ENCODE measurements at places on chromosomes 1 and 21.

- DNase-seq, result no peak
These were observed 111.9 kb upstream of the KAZN start for GRCh38 chr1:14486401-14487201.

- no peak for DNase-seq
These were observed 43.1 kb downstream of the FOXO6 start for GRCh38 chr1:41404308-41404761.

- no peak for DNase-seq
These were observed 2.4 kb upstream of the GOLT1A start for GRCh38 chr1:204216236-204216635.

- no peak for DNase-seq
These were observed 2.7 kb upstream of the OR10J4 start for GRCh38 chr1:159429074-159429861.

DNA sequence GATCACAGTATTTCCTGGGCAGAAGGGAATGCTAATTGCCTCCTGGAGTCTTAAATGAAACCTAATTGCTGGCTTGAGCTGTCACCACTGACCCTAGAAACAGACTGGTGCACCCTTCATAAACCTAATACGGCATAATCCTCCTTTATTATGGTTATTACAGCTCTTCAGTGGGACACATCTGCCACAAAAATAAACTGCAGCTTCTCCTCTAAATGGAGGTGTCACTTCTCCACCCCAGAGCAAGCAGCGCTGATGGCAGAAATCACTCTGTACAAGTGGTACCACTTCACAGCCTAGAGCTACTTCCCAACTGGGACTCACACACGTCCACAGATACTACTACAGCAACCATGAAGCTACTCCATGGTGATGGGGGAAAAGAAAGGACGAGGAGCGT lies 11.1 kb downstream of the PTPN14 start:
- no peak for DNase-seq

GRCh38 chr1:226776066-226776465 lies 37.0 kb upstream of the ITPKB start:
- DNase-seq, result no peak

GRCh38 chr1:101463195-101463594 lies 226.4 kb downstream of the S1PR1 start:
- DNase-seq, result no peak

DNA sequence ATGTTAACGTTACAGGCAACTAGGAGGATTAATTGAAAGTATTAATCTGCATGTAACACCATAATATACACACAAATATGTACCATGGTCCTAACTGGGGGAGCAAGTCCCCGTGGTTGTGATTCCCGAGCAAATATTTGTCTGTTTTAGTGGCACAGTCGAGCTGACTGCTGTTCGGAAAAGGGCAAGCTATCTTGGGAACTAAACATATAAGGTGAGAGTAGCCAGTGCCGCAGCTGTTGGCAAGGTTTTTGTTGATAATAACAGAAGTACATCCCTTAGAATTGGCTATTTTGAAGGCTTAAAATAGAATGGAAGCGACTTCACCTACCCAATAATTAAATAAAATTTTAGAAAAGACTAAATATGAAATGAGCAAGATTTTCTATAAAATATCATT lies 45.5 kb downstream of the UCHL5 start:
- no peak for DNase-seq

DNA sequence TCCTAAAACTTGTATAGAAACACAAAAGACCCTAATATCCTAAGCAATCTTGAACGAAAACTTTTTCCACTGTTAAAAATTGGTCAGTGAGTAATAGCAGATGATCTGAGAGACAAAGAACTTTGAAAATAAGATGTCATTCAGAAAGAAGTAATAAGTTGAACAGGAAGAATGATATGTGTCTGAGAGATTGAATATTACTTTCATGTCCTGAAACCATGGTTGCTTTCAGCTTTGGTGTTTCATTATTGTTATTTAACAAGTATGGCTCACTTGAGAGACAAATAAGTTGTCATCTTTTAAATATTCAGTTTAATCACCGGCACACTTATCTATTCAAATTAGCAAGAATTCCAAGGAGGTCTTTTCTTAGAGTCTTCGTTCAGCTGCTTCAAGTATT lies 11.4 kb downstream of the PRKACB start:
- no peak for DNase-seq

DNA sequence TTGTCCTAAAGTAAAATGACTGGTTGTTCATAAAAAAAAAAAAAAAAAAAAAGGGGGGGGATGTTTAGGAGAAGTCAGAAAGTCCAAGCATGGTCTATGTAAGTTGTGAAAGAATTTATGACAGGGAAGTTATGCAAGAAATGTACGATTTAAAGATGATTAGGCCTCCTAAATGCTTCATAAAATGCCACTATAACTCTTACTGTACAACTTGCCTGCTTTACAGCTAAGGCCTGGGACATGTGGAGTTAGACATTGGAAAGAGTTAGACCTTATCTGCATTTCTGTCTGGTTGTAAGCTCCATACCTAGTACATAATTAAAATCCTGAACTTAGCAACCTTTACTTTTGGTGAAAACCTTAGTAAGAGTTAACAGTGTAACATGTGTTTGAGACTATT lies 150.0 kb downstream of the TPR start:
- no peak for DNase-seq

DNA sequence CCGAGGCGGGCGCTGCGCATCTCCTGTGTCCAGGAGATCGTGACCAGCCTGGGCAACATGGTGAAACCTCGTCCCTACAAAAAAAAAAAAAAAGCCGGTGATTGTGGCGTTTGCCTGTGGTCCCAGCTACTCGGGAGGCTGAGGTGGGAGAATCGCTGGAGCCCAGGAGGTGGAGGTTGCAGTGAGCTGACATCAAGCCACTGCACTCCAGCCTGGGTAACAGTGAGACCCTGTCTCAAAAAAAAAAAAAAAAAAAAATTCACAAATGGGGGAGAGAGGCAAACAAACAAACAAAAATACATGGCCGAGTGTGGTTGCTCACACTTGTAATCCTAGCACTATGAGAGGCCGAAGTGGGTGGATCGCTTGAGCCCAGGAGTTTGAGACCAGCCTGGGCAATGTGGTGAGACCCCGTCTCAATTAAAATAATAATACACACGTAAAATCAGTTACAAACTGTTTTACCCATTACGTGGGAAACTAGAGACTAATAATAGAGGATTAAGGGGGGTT lies 758 bp downstream of the TATDN3 start:
- no peak for DNase-seq

DNA sequence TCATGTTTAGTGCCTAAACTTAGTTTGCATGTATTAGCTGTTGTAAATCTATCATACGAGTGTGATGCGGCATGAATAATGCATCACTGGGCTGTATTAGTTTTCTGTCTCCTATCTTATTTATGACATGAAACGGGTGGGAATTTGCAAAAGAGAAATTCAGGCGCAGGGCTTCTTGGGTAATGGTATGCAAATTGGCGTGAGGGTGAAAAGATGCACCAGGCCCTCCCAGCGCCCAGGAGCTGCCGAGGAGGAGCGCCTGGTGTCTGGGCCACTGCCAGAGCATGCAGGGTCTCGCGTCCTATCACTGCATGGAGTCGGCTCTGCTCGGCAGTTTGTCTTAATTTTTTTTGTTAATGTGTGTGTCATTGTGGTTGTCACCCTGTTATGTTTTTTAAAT lies 82.9 kb upstream of the ACTL8 start:
- no peak for DNase-seq

DNA sequence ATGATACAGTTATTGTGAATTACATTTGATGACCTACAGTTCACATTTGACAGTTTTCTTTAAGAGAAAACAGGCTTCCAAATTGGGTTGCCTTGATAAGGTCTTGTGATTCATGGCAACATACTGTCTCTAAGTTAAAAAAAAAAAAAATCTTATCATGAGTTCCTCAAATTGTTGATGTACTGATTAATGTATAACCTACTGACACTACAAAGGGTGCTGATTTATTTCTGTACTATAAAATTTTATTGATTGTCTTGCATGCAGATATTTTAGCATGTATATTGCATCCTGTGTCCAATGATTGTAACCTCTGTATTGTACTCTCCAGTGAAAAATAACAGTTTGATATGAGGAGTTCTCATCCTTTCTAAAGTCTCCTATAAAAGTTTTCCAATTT lies 197.3 kb upstream of the IVNS1ABP start:
- DNase-seq, result no peak

DNA sequence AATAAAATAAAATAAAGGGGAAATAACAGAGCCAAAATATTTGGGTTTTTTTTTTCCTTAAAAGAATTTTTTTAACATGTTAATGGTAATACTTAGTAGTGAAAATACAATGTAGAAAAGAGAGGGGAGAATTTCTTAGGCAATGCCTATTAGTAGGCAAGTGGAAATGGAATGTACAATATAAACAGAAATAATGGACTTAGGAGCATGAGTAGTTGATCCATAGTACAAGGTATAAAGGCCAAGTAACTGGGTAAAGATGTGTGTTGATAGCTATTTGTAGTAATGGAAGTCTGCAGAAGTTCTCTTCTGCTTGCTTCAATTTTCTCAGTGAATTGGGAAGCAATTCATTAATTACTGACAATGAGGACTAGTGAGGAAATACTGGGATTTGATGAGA lies 34.4 kb downstream of the TESK2 start:
- no peak for DNase-seq

GRCh38 chr1:92784021-92784638 lies 778 bp downstream of the EVI5 start:
- no peak for DNase-seq

DNA sequence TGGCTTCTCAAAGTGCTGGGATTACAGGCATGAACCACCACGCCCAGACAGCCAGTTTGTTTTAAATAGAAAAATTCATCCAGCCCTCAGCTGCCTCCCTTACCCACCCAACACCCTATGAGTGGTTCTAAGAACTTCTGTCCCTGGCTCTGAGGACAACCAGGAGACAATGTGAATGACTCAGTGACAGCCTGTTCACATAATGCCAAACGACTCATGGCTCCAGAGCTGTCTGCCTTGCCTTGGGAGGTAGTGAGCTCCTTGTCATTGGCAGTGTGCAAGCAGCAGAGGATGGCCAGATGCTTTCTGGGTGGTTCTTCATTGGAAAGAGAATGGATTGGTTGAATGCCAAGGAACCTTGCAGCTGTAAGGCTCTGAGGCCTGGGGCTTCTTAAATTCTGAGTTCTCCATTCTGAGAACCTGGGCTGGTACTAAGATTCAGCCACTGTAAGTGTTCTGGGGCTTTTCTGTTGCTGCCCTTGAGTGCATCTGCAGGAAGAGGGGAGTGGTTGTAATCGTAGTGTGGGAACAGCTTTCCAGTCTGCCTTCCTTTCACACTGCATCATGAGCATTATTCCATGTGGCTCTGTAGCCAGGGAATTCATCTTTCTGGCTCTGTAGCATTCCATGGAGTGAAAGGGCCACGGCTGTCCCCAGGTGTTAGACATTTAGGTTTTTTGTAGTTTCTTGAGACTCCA lies 5.8 kb downstream of the SERINC2 start:
- no peak for DNase-seq

GRCh38 chr1:228276901-228277490 lies 69.2 kb downstream of the OBSCN start:
- DNase-seq, result no peak

DNA sequence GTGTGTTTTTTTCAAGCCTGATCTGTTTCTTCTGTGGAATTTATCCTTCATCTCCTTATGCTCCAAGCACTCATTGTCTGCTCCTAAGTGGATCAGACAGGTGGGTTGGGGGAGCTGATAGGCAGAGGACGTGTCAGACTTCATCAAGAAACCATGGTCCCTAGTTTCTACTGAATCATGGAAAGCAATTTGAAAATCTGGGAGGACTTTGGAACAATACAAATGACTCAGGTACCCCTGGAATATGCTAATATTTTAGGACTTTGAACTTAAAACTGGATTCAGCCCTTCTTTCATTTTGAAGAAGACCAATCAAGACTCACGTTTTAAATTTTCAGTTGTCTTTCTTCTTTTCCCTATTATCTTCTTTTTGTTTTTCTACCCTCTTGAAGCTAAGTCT lies 7.7 kb downstream of the ABCG1 start:
- no peak for DNase-seq

DNA sequence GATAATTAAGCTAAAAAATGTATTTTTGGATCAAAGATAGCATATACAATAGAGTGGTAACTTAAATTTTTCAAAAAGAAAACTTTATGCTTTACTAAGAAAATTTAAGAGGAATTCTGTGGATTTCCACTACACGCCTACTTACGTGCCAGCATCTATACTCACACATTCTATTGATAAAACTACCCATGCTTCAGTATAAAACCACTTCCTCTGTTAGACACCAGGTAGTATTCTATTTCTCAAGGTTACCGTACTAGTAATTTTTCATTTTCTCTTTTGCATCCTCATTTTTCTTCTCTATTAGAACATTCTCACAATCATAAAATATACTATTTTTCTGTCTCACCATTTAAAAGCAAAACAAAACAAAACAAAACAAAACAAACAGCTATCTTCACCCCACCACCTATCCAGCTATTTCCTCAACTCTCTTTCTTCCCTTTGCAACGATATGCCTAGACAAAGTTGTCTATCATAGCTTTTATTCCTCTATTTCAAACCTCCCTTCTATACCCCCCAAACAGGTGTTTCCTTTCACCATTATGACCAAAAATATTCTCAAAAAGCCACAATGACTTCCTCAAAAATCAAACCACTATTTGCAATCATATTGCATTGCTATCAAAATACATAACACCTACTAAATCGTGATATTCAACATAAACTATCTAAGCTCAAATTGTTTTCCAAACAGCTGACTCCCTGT lies 1652.0 kb downstream of the MRPL39 start:
- no peak for DNase-seq

DNA sequence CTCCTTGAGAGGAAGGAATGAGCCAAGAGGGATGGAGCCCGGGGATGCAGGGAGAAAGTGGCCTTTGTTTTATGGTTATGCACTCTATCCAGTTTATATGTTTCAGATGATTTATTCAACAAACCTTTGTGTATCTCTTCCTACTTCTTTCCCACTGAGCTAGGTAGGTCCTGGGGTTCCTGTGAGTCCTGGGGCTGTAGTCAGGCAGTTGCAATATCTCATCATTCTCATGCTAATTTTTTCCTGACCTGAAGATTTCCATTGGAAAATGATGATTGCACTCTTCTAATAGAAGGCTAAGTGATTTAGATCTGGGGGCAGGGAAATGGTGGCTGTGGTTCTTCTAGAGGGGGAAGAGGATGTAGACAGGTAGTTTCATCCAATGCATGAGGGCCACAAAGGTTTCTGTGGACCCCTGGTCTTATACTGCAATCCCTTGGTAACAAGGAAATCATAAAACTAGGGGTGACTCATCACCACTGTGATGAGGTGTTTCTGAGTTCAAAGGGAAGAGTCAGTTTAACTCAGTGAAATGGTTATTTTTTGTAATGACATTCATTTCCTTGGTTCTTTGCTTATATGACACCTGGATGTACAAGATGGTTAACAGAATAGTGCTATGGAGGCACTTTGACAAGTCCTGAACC lies 20.2 kb downstream of the B3GALT5 start:
- no peak for DNase-seq

DNA sequence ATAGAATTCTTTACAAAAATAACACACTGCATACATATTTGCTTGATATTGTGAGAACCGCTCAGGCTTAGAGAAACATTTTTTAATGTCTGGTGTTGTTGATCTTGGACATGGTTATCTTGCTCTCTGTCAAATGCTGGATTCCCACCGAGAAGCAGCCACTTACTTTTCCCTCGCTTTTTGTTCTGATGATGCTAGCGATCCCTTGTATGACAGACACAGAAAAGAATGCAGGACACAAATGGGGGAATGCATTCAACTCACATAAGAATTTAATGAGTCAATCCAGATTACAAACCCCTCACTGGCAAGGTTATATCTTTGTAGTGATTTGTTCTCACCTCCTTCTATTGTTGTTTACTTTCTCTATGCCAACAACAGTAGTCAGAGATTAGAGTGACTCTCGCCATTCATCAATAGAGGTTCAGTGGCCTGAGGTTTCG lies 76.8 kb upstream of the AKT3 start:
- peak; percentile 74 for DNase-seq

All from smooth muscle cell of the brain vasculature (primary cell).